ENCODE measurements at places on chromosomes 2 and 18. TPM values are rescaled to one million over a fixed set of nuclear protein-coding genes. Genes with fewer than 3 reads are reported as not detected.

GRCh38 chr2:110120171-110121051 lies 4.8 kb upstream of the MALL start:
- DNase-seq = no peak

GAREM1 gene
- total RNA-seq = 10.4 TPM

PLEK gene
- total RNA-seq = not detected

- DNase-seq = no peak
Observed at GRCh38 chr2:172623249-172623965, 67.5 kb downstream of the PDK1 start.

DNA sequence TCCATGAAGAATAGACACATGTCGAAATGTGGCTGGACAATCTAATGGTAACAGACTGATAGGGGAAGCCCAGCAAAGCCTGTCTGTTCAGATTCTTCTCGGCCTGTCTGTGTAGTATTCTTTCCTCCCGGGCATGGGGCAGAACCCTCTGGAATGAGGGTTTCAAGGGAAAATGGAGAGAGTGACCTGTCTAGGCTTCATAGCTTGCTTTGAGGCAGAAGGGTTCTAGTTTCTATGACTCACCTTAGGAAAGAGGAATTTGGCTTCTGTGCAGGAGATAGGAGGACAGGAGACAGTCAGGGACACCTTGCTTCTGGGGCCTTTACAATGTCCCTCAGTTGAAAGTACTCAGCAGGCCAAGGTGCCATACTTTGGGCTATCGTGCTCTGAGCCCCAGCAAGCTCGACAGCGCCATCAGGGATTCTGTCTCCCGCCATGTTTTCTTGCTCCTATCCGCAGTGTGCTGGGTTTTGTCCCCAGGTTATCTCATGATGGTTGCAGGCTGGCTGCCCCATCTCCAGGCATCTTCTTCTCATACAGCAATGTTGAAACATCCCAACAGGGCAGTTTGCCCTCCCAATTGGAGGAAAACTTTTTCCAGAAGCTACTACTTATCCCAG lies 74.7 kb upstream of the TLK1 start:
- DNase-seq = no peak

GRCh38 chr18:58335223-58335622 lies 291.2 kb downstream of the NEDD4L start:
- DNase-seq = no peak

DNA sequence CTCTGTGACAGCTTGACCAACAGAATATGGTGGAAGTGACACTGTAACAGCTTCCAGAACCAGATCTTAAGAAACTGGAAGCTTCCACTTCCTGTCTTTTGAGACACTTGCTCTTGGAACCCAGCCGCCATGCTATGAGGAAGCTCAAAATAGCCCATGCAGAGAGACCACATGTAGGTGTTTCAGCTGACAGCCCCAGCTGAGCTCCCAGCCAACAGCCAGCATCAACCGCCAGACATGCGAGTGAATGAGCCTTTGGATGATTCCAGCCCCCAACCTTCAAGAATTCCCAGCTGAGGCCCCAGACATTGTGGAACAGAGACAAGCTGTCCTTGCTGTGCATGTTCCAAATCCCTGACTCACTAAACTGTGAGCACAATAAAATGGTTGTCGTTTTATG lies 27.9 kb downstream of the ACVR1 start:
- DNase-seq = no peak

- no peak for DNase-seq
Observed at GRCh38 chr18:74976331-74976909, 232.5 kb downstream of the PTGR3 start.

GRCh38 chr2:72340665-72341064 lies 193.0 kb upstream of the CYP26B1 start:
- no peak for DNase-seq

- no peak for DNase-seq
Observed at GRCh38 chr18:5214583-5215351, 17.7 kb upstream of the AKAIN1 start.

DNA sequence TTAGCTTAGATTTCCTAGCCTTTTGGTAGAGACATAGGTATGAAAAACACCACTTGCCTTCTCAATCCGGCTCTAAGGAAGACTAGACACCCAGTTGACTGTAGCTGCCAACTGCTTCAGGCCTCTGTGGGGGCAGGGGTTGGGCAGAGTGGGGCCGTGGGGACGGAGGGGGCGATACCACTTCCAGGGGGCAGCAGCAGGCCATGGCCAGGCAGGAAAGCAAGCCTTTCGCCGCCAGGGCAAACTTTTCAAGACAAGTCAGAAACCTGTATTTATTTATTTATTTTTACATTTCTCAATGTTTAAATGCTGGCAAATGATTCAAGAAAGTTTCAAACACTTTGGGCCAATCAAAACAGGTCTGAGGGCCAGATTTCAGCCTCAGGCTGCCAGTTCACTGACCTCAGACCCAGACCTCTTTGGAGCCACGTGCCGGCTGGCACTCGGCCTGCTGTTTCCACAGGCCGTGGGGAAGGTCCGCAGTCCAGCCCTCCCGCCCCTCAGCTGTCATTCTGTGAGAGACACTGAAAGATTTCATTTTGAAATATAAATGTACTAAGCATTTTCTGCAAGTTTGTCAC lies 63.8 kb downstream of the MEX3C start:
- DNase-seq = no peak

DNA sequence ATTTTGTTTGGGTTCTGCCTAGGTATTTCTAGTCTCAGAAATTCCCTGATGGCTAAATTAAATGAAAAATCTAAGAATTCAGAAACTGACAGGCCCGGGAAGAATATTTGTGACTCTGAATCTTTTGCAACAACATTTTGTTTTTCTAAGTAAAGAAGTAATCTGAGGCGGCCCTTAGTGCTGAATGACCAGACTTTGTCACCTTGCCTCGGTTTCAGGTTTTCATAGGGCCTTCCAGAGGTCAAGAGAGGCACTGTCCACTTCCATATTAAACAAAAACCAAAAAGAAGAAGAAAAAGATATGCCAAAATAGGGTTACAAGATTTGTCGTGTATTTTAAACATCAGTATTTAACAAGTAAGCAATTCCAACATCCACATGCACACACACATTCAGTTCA lies 16.1 kb upstream of the CCNYL1 start:
- DNase-seq = no peak

SERPINB4 gene
- not detected for total RNA-seq

DNA sequence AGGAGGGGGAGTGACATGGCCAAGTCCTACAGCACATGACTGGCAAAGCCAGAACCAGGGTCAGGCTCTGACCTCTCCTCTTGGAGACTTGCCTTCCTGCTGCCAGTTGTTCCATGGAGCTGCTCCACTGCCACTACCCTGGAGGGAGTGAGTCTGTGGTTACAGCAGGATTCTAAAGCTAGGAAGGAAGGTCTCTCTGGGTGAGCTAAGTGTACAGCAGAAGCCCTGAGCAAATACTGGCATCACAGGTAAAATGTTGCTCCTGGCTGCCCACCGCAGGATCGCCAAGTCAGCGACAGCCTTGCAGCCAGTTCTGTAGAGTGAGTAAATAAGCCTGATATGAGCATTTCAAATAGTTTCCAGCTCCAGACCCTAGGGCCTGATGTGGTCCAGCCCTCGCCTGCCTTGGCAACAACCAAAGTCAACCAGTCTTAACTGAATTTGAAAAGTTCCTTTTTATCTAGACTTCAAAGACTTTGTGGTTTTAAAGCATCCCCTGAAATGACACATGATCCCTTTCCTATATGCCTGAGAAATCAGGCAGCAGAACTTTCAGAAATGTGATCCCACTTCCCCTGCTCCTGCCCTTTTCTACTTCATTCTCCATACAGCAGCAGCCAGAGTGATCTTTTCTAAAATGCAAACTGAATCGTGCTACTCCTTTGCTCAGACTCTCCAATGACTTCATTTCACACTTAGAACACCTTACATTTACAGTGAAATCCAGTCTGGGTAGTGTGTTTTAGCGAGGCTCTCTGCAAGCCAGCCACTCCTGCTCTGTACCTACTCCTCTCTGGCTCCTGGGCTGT lies 114.3 kb downstream of the MGAT5 start:
- DNase-seq = peak; percentile 46

- no peak for DNase-seq
Observed at GRCh38 chr2:182652326-182652725, 63.7 kb upstream of the DNAJC10 start.
